Hepatocyte (in vitro differentiated cells): ENCODE measurements at places on chromosomes 13 and 19.

DNA sequence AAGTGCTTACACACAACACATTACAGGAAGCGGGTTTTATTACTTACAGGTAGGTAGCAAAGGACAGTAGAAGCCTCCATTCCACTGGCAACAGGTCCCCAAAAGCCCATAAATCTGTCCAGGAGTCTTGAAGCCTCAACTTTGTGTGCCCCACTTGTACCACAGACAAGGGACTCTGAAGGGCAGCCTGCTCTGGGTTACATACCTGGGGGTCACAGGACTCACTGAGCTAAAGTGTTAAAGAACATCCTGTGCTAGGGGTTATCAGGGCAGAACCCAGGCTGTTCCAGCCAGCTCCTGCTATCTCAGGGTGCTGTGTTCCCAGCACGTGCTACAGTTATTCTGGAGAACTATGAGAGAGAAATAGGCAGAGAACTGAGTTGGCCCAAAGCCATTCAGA is 230.9 kb upstream of the SLC10A2 start:
- no peak for DNase-seq

- DNase-seq = peak; percentile 6
These were observed 180.5 kb downstream of the ZNF737 start for GRCh38 chr19:20385061-20385460.

DNA sequence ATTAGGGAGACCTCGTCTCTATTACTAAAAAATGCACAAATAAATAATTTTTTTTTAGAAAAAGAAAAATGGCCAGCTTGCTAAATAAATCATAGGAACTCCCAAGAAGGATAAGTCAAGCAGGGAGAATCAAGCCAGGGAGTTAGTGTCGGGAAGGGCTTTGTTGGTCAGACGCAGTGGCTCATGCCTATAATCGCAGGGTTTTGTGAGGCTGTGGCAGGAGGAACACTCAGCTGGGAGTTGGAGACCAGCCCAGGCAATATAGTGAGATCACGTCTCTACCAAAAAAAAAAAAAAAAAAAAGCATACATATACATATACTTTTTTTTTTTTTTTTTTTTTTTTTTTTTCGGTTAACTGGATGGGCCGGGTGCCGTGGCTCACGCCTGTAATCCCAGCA is 9.0 kb downstream of the NACC1 start:
- DNase-seq = no peak

DNA sequence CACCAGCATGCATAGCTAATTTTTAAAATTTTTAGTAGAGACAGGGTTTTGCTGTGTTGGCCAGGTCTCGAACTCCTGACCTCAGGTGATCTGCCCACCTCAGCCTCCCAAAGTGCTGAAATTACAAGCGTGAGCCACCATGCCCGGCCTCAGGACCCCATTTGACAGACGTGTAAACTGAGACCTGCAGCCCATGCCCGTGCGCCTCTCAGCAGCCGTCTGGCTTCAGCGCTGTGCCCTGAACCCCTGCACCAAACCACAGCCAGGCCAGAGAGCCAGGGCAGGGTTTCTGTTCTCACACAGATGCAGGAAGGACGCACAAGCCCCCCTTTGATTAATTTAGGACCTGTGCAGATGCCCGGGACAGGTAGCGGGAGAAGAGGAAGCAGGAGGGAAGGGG is 7.3 kb upstream of the FFAR1 start:
- DNase-seq = no peak

DNA sequence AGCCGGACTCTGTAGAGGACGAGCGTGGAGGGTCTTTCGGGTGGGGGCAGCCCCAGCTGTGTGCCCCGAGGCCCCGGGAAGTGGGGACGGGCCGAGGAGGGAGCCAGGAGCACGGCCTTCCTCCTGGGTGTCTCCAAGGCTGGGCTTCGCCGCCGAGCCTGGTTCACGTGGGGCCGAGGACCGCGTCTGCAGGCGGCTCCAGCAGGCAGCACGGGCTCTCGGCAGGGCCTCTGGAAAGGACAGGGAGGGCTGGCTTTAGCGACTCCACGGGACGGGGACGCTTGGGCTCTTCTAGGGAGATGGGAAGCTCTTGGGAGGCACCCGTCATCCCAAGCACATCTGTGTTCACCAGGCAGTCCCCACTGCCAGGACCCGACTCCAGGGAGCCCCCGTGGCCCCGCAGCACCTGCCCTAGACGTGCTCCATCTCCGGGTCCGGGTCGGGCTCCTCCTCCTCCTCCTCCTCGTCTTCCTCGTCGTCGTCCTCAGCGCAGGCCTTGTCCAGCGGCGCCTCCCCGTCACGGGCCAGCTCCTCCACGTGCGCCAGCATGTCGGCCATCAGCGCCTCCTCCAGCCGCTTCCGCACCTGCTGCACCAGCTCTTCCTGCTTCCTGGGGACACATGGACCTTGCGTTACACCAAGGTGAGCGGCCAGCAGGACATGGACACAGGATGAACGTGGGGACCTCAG is 9.9 kb upstream of the MEX3D start:
- no peak for DNase-seq

GRCh38 chr13:111513766-111514609 is 193.5 kb downstream of the TEX29 start:
- DNase-seq = no peak

DNA sequence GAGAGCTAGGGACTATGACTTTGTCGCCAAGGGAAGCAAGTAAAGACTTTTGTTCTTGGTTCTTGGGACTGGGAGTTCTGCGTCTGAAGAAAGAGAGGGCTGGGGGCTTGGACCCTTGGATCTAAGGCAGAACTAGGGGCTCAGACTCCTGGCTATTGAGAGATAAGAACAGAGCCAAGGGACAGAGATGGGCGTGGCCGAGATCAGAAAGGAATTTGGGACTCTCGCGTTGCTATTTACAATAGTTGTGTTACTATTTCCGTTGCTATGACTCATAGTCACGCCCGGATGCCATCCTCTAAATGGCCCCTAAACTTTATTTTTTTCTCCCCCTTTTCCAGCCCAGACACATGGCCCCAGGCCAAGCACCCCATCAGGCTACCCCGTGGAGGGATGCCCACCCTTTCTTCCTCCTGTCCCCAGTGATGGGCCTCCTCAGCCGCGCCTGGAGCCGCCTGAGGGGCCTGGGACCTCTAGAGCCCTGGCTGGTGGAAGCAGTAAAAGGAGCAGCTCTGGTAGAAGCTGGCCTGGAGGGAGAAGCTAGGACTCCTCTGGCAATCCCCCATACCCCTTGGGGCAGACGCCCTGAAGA is 759 bp downstream of the PPP1R15A start:
- peak; percentile 95 for DNase-seq

DNA sequence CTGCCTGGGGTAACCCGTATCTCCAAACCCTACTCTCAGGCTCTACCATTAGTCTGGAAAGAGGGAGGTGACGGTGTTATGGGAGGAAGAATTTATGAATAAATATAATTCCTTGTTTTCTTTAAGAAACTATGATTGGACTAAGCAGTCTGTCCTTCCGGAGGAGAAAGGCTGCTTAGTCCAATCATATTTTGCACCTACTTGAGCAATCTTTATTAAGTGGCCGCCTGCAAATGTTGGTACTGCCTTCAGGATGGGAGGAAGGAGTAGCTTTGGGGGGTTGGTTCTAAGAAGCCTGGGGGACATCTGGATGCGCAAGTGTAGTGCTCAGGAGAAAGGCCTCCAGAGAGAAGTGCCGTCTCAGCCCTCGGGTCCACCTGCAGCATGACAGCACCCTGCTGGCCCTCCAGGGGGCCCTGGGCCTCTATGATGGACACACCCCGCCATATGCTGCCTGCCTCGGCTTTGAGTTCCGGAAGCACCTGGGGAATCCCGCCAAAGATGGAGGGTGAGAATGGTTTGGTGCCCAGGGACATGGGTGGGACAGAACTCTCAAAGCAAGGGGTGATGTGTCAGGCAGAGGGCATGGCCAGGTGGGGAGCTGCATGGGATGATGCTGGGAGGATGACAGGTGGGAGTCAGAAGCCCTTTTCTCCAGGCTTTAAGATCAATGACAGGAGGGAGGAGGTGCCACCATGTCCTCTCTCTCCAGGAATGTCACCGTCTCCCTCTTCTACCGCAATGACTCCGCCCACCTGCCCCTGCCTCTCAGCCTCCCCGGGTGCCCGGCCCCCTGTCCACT is 4.1 kb downstream of the ACP4 start:
- peak; percentile 47 for DNase-seq

GRCh38 chr19:49064029-49064629 is 489 bp downstream of the NTF4 start:
- DNase-seq = no peak

- DNase-seq = no peak
These were observed 1034.7 kb downstream of the SLITRK1 start for GRCh38 chr13:82847595-82847994.

GRCh38 chr13:28967029-28967915 is 147.1 kb downstream of the MTUS2 start:
- DNase-seq = no peak

GRCh38 chr19:18629166-18630088 is 7.4 kb upstream of the KLHL26 start:
- no peak for DNase-seq

DNA sequence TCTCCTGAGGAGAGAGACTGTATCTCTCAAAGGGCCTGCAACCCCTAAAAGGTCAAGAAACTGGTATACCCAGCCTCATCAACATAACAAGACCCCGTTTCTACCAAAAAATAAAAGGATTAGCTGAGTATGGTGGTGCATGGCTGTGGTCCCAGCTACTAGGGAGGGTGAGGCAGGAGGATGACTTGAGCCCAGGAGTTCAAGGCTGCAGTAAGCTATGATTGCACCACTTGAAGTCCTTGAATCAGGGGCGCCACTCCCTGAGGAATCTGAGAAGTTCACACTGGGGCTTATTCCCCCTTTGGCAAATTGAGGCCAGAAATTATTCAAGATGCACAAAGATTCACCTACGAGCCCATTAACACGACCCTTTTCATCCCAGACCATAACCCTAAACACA is 83.0 kb downstream of the TSHZ3 start:
- DNase-seq = no peak

DNA sequence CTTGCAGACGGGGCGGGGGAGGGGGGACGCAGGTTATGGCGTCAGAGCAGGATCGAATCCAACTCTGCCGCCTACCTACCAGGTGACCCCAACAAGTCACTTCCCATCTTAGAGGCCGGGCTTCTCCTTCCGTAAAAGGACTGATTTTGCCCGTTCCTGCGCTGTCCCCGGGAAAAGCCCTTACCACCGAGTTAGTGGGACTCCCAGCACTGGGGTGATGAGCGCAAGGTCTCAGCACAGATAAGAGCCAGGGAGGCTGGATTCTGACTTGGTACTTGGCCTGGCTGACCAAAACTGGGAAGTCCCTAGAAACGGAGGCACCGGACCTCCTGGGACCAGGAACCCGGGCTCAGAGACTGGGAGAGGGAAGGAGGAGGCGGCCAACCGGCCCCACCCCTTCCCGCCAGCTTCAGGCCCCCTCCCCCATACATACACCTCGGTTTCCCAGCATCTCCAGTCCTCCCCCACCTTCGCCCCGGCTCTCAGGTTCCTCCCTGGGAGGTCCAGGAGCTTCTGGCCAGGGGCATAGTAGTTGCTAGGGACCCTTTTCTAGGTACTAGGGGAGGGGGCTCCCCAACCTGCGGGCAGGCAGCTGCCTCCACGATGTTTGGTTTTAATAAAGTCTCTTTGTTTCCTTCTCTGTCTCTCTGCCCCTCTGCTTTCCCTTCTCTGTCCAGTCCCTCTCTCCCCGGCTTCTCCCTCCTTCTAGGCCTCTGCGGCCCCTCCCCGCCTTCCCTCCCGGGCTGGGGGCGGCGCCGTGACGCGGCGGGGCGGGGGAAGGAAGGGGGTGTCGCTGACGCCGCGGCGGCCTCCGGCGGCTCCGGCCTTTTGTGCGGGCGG is at the start of gene GRAMD1A:
GRAMD1A (plus strand) TSS at position 826 of the 840 bp plus-strand sequence. CDS start 156 bp downstream, outside the sequence.
- peak; percentile 95 for DNase-seq

DNA sequence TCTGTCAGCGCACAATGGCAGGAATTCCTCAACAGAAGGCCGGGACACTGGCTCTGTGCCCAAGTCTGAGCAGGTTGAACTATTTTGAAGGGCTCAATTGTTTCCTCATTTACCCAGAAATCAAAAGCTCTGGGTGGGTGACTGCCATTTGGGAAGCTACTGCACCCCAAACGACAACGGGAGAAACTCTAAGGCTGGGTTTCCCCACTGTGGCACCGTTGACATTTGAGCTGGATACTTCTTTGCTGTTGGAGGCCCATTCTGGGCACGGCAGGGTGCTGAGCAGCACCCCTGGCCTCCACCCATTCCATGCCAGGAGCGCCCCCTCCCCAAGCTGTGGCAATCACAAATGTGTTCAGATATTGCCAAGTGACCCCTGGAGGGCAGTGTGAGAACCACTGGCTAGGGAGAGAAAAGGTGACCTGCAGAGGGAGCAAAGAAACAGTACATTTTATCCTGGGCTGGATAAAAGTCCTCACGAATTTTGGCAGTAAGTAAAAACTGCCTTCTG is 62.5 kb downstream of the RFX2 start:
- peak; percentile 71 for DNase-seq

GRCh38 chr13:113812178-113813040 is 51.5 kb downstream of the GAS6 start:
- no peak for DNase-seq

DNA sequence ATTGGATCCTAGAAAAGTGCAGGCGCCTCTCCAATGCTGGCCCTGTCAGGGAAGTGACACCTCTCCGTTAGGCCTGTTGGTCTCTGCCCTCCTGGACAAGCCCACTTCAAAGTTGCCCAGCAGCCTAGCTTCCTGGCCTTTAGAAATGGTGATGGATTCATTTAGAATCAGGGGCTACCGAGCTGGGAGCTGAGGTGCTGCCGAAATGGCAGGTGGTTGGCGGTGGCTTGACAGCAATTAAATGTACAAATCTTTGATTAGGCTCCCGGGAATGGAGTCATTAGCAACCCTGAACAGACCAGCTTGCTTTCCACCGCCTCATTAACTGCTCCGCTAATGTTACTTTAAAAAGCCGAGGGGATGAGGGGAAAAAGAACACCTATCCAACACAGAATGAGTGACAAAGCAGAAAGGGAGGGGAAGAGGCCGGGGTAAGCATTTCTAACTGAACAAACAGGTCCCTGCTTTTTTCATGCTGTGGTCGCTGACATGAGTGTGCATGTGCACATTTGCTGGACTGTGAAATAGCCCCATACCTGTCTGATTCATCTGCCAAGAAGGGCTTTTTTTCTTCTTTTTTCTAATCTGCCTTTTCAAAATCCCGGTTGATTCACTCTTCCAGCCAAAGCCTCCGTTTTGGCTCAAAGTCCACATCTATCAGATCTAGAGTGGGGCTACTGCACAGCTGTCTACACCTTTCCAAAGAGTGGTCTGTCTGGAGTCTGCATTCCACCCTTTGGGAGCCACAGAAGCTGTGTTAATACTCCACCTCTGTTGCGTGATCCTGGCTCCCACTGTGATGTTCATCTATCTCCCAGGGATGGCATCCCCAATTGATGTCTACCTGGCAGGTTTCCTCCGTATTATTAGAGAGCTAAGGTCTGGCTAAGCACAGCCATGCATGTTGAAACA is 431.9 kb downstream of the COG6 start:
- DNase-seq = peak; percentile 32

- no peak for DNase-seq
These were observed 12.4 kb downstream of the RFX2 start for GRCh38 chr19:6097911-6098310.
